ENCODE measurements at places on chromosomes 6 and 20. TPM values are rescaled to one million over a fixed set of nuclear protein-coding genes. Genes with fewer than 3 reads are reported as not detected.
A peak's percentile ranks its signal among the peaks of the same experiment; 100 is the strongest.

The NMBR gene
- total RNA-seq: not detected

The NKX2-2 gene
- 1.6 TPM for total RNA-seq

The UNC93A gene
- 0.53 TPM for total RNA-seq

The FAM229B gene
- total RNA-seq: 4.9 TPM

The PREX1 gene
- total RNA-seq: 7.2 TPM

The SEMG1 gene
- total RNA-seq: 1.0 TPM

The FAM209B gene
- not detected for total RNA-seq

The CLPSL2 gene
- not detected for total RNA-seq

The SLC26A8 gene
- total RNA-seq: 0.27 TPM

DNA sequence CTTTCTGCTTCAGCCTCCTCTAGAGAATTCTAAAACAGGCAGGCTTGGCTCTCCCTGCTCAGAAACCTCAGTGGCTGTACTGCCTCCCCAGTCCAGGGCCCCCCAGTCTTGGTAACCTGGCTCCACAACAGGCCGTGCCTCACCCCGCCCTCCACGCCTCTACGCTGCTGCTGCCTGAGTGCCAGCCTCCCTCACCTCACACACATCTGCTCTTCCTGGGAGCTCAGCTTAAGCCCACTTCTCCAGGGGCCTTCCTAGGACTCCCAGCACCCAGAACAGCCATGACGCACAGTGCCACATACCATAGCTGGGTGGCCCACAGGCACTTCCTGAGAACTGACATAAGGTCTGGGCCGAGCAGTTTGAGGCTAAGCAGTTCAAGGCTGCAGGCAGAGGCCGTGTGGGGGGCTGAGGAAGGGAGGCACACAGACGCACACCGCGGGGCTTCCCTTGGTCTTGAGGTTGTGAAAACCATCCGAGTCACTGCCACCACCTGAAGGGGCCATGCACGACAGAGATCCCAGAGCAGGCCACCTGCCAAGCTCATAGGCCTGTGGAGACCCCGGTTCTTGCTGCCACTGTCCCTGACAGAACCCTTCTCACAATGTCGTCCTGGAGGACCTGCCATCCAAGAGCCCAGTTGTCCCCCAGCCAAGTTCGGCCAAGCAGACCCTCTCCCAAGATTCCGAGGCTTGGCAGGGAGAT is 42.6 kb downstream of the DSTN start:
- H3K4me1 ChIP-seq: peaks cover 22% of the 10 kb centered on the region
- no peak for DNase-seq
- no peaks in the 10 kb centered on the region for H3K36me3 ChIP-seq
- H3K4me3 ChIP-seq: no peak overlapping the region

DNA sequence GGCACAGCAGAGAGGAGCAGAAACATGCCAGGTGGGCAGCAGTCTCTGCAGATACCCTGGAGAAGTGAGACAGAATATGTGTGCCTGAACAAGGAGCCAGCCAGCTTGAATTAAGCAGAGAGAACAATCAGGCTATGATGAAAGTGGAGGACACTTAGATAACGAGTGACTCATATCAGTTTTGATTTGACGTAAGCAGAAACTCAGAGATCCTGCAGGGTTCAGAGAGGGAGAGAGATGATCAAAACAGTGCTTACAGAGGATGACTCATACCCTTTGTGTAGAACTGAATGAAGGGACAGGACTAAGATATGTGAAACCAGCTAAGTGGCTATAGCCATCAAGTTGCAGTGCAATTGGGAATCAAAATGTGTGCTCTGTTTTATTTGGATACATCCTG is 300.7 kb downstream of the TENT5A start:
- DNase-seq: no peak
- H3K36me3 ChIP-seq: no peaks in the 10 kb centered on the region
- no peak overlapping the region for H3K27ac ChIP-seq
- no peaks in the 10 kb centered on the region for H3K4me1 ChIP-seq
- no peaks in the 10 kb centered on the region for H3K27me3 ChIP-seq

DNA sequence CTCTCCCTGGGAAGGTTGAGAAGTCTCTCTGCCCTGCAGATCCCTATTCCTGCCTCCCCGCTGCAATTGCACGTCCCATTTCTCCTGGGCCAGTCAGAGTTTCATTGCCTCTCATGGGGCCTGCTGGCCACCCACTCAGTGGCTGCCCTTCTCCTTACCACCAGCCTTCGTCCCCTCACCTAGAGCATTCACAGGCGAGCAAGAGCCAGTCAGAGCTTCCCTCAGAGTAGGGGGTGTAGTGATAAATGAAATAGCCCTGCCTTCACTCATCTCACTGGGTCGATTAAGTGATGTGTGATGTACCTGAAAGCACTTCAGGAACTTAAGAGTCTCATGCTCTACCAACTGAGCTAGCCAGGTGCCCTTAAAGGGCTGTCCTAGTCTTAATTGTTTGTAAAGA is 52.0 kb upstream of the FANCE start:
- no peak overlapping the region for H3K27ac ChIP-seq
- no peaks in the 10 kb centered on the region for H3K36me3 ChIP-seq
- H3K4me3 ChIP-seq: no peak overlapping the region
- no peaks in the 10 kb centered on the region for H3K4me1 ChIP-seq

- H3K4me1 ChIP-seq: no peaks in the 10 kb centered on the region
- no peak overlapping the region for H3K27ac ChIP-seq
- H3K27me3 ChIP-seq: no peaks in the 10 kb centered on the region
- DNase-seq: no peak
- no peak overlapping the region for H3K4me3 ChIP-seq
Measured at GRCh38 chr6:106790935-106791334, 161.6 kb downstream of the QRSL1 start.

DNA sequence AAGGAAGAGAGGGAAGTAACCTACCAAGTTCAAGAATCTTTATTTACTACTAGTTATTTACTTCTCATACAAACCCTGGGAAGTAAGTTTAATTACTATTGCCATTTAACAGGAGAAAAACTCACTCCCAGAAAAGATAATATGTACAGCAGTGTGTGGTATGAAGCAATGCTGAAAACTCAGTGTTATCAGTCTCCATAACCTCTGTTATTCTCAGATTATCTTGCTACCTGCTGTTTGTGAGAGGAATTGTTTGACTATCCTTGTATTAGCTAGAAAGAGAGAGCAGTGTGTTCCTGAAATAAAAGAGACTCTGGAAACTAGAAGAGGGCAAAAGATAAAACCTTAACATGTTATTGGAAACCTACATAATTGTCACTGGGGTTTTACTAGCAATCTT is 38.2 kb downstream of the ADGRB3 start:
- no peak overlapping the region for H3K27ac ChIP-seq
- H3K36me3 ChIP-seq: no peaks in the 10 kb centered on the region
- DNase-seq: no peak
- H3K4me1 ChIP-seq: no peaks in the 10 kb centered on the region
- H3K4me3 ChIP-seq: no peak overlapping the region

- no peak overlapping the region for H3K27ac ChIP-seq
- no peaks in the 10 kb centered on the region for H3K27me3 ChIP-seq
- peaks cover 5% of the 10 kb centered on the region for H3K4me1 ChIP-seq
- DNase-seq: no peak
Measured at GRCh38 chr20:44711237-44711636, 3.9 kb upstream of the CCN5 start.

GRCh38 chr6:56582236-56582635 is 60.5 kb downstream of the DST start:
- no peaks in the 10 kb centered on the region for H3K27me3 ChIP-seq
- H3K27ac ChIP-seq: no peak overlapping the region
- H3K36me3 ChIP-seq: no peaks in the 10 kb centered on the region

GRCh38 chr6:144335311-144335861 is 50.3 kb downstream of the UTRN start:
- no peak overlapping the region for H3K27ac ChIP-seq
- no peaks in the 10 kb centered on the region for H3K36me3 ChIP-seq
- H3K4me1 ChIP-seq: no peaks in the 10 kb centered on the region
- DNase-seq: no peak

DNA sequence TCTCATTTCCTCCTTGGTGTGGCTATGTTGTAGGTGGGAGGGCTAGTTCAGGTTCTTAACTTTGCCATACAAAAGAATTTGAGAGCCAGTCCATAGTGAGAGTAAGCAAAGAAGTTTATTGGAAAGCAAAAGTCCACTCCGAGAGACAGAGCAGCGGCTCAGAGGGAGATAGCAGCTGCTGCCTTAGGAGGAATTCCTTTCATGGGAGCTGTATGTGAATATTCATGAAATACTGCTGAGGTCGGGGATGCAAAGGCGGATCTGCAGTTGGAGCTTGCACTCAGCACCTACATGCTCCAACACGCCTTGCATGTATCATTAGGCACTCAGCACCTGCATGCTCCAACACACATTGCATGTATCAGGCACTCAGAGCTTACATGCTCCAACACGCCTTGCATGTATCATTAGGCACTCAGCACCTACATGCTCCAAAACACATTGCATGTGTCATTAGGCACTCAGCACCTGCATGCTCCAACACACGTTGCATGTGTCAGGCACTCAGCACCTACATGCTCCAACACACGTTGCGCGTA is 54.9 kb downstream of the CDH4 start:
- no peak for DNase-seq
- no peak overlapping the region for H3K27ac ChIP-seq
- no peaks in the 10 kb centered on the region for H3K4me1 ChIP-seq
- H3K36me3 ChIP-seq: no peaks in the 10 kb centered on the region
- no peak overlapping the region for H3K4me3 ChIP-seq
- H3K27me3 ChIP-seq: no peaks in the 10 kb centered on the region

GRCh38 chr6:11231564-11232192 is 790 bp downstream of the NEDD9 start:
- peak overlapping the region; percentile 56 for H3K4me3 ChIP-seq
- H3K27me3 ChIP-seq: no peaks in the 10 kb centered on the region
- DNase-seq: no peak
- H3K27ac ChIP-seq: peak overlapping the region; percentile 85
- H3K36me3 ChIP-seq: no peaks in the 10 kb centered on the region

DNA sequence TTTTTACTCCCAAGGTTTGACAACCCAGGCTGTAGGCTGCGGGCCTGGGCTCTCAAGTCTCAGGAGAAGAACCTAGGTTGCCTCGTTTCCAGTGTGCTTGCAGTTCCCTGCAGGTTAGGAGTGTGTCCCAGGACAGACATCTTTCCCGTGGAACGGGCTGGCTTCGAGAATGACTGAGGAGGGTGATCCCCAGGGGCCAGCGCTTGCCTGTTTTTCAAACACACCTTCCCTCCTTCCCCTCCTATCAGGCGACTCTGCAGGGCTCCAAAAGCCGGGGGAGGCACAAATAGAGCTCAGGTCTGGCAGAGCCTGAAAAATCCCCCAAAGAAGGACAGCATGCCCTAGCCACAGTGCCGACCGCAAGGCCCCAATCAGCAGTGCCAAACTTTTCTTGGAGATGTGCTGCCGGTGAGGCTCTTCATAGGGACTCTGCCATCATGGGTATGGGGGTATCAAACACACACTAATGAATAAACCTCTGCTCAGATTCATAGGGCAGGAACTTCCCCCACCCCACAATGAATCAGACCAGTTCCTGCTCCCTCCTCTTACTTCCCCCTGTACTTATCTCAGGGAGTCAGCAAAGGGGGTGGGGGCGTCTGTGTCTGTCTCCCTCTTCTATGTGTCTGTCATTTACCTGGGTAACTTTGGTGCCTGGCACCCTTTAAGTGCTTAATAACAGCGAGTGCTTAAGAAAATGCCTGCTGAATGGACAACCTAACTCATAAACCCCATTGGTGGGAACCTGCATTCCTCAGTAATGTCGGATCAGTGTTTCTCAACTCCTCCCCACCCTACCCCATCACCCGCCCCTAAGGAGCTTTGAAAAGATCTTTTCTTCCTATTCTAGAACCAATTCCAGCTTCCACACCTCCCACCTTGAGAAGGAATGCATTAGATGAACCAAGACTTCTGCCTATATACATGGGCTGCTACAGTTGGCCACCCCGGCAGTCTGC is 1.6 kb downstream of the KCNG1 start:
- no peaks in the 10 kb centered on the region for H3K36me3 ChIP-seq
- peaks cover 29% of the 10 kb centered on the region for H3K27me3 ChIP-seq
- H3K27ac ChIP-seq: no peak overlapping the region
- H3K4me1 ChIP-seq: no peaks in the 10 kb centered on the region
- no peak for DNase-seq

GRCh38 chr6:20173833-20174792 is 38.2 kb downstream of the MBOAT1 start:
- H3K27me3 ChIP-seq: no peaks in the 10 kb centered on the region
- H3K27ac ChIP-seq: no peak overlapping the region
- H3K36me3 ChIP-seq: no peaks in the 10 kb centered on the region
- no peak overlapping the region for H3K4me3 ChIP-seq
- DNase-seq: no peak
- peaks cover 5% of the 10 kb centered on the region for H3K4me1 ChIP-seq

GRCh38 chr20:46550461-46550860 is at the start of gene OCSTAMP:
Gene OCSTAMP, minus strand, starts transcription at chr20:46550654. Its CDS starts 94 bp downstream, at chr20:46550560.
- H3K4me3 ChIP-seq: no peak within 1 kb of the TSS
- no peaks in the 10 kb centered on the region for H3K36me3 ChIP-seq
- DNase-seq: no peak
- no peaks in the 10 kb centered on the region for H3K27me3 ChIP-seq

- H3K4me3 ChIP-seq: no peak overlapping the region
Measured at GRCh38 chr20:46206025-46206424, 87.9 kb downstream of the CD40 start.

DNA sequence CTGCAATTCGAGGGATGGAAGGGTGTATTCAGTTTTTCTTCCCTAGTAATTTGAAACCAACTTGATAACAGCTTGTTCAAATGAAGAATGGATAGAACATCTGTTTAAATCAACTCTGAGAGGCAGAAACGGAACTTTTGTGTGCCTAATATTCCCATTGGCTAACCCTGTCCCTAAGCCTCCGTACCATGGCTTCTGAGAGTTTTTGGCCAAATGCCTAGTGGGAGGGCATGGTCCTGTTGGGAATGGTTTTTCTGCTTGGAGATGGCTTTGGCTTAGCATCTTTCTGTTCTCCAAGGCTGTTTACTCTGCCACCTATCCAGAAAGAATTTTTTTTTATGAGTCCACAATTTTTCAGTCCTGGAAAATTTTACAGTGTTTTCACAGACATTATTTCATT is 126.7 kb upstream of the MLIP start:
- H3K4me1 ChIP-seq: no peaks in the 10 kb centered on the region
- H3K4me3 ChIP-seq: no peak overlapping the region
- H3K36me3 ChIP-seq: no peaks in the 10 kb centered on the region
- H3K27ac ChIP-seq: no peak overlapping the region
- no peak for DNase-seq

GRCh38 chr6:167266830-167267555 is 24.1 kb upstream of the UNC93A start:
- peaks cover 8% of the 10 kb centered on the region for H3K4me1 ChIP-seq
- H3K36me3 ChIP-seq: no peaks in the 10 kb centered on the region
- no peak overlapping the region for H3K4me3 ChIP-seq
- H3K27ac ChIP-seq: no peak overlapping the region
- H3K27me3 ChIP-seq: no peaks in the 10 kb centered on the region
- DNase-seq: no peak

- no peak for DNase-seq
- no peak overlapping the region for H3K4me3 ChIP-seq
- H3K4me1 ChIP-seq: no peaks in the 10 kb centered on the region
- H3K27ac ChIP-seq: no peak overlapping the region
- H3K27me3 ChIP-seq: no peaks in the 10 kb centered on the region
Measured at GRCh38 chr6:15194453-15194852, 51.4 kb upstream of the JARID2 start.

Data from colonic mucosa (tissue), 4 donors.